ENCODE measurements at places on chromosomes 3 and 15. TPM values are rescaled to one million over a fixed set of nuclear protein-coding genes. Genes with fewer than 3 reads are reported as not detected.

STAB1 gene
- total RNA-seq = 0.57 TPM

ONECUT1 gene
- total RNA-seq = 0.14 TPM

ITIH3 gene
- total RNA-seq = 0.09 TPM

WDR72 gene
- not detected for total RNA-seq

INO80 gene
- total RNA-seq = 16.2 TPM

KCNH8 gene
- not detected for total RNA-seq

TEX9 gene
- 3.1 TPM for total RNA-seq

DNAJA4 gene
- 3.5 TPM for total RNA-seq

PLIN1 gene
- 0.14 TPM for total RNA-seq

MEGF11 gene
- not detected for total RNA-seq

GOLGA8Q gene
- total RNA-seq = 1.3 TPM

RNF7 gene
- 35.1 TPM for total RNA-seq

STRC gene
- not detected for total RNA-seq

LYZL4 gene
- total RNA-seq = not detected

SLC12A1 gene
- not detected for total RNA-seq

CFAP20DC gene
- total RNA-seq = 1.6 TPM

PRTG gene
- 2.4 TPM for total RNA-seq

CORO2B gene
- total RNA-seq = 5.3 TPM

SLC7A14 gene
- total RNA-seq = 4.1 TPM

PCOLCE2 gene
- total RNA-seq = 60.7 TPM
